ENCODE measurements at places on chromosomes 3 and 15.
A peak's percentile ranks its signal among the peaks of the same experiment; 100 is the strongest.

DNA sequence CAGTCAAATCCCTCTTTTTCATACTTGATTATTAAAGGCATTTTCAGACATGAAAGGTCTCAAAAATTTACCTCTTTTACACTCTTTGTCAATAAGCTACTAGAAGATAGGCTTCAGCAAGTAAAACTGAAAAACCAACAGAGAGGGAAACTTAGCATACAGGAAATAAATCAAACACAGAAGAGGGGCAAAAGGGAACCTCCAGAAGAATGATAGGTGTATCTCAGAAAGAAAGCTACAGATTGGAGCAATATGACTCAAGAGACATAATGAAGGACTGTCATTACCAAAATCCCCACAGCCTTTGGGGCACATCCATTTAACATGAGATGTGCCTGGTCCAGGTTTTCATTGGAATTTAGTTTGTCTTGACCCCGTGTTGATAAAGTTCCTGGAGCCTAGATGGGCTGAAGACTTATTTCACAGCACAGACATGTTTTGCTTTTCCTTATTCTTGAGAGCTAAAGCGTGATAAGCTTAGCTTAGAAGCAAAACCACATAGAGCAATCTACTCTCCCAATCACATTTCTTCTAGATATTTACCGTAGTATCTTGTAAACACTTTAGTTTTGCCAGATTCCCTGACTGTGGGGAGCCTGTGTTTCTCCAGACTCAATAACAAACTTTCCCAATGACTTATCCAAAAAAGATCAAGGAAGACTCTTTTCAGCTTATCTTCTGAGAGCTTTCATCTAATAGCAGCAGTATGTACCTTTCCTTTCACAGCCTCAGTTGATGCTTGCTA lies 11.7 kb downstream of the LRRFIP2 start:
- no peak for DNase-seq

DNA sequence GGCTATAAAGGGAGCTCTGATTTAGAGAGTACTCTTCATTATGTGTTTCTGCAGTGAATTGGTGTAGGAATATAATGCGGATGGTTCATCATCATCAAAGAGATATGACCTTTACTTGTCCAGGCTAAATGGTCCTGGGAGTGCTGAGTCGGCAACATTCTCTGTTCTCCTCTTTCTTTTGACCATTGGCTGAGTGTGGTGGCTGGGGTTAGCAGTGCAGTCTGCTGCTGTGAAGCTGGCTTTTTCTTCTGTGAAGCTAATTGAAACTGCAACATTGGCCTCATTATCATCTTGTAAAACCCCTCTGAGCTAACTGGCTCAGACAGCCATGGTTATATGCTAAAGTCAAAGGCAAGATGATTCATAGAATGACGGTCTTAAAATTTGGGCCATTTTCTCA lies 83.8 kb downstream of the THRB start:
- no peak for DNase-seq

DNA sequence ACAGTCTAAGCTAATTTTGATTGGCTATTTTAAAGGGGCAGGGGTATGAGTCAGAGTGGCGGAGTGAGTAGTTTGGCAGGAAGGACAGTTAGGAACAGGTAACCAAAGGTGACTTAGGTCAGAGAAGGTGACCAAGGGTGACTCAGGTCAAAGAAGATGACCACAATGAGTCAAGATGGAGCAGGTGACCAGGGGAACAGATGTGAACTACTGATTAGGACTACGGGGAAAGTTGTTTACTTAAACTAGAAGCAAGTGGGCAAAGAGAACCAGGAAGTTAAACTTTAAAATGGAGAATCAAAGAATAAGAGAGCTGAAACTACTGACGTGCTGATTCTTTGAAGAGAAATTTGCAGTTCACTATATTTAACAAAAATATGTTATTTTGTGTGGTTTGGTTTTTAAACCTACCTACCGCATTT lies 14.1 kb upstream of the CA12 start:
- DNase-seq = no peak

DNA sequence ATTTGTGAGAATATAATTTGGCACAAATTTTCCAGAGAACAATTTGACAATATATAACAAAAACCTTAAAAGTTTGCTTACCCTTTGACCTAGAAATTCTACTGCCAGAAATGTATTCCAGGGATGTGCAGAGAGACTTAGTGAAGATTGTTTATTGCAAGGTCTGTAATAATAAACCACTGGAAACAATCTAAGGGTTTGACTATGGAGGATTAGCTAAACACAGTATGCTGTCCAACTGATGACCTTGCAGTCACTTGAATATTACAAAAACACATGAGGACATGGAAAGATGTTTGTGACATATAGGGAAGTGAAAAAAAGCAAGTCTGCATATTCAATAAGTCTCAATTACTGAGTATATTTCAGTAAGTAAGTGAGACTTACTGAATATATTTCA lies 48.1 kb upstream of the CDV3 start:
- no peak for DNase-seq

GRCh38 chr15:55108858-55109518 lies 87.8 kb downstream of the RSL24D1 start:
- DNase-seq = peak; percentile 73

DNA sequence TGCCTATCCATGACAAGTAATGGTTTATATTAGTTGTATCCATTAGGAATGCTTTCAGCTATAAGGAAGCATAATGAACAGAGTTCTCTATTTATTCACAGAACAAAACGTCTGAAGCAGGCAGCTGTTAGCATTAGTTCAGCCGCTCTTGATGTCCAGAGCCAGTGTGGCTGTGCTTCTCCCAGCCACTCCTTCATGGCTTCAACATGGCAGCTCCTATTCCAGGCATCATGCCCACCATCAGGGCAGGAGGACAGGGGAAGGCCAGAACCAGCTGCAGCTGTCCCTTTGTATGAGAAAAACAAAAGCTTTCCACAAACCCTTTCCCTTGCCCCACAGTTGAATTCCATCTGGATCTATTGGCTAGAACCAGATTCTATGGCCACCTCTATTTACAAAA lies 12.9 kb upstream of the SNRK start:
- no peak for DNase-seq
